Putamen (tissue), 1 donor: ENCODE measurements at places on chromosomes 7 and 10.

- no peak for DNase-seq
These were observed 96.2 kb downstream of the CDH23 start for GRCh38 chr10:71492872-71493271.

DNA sequence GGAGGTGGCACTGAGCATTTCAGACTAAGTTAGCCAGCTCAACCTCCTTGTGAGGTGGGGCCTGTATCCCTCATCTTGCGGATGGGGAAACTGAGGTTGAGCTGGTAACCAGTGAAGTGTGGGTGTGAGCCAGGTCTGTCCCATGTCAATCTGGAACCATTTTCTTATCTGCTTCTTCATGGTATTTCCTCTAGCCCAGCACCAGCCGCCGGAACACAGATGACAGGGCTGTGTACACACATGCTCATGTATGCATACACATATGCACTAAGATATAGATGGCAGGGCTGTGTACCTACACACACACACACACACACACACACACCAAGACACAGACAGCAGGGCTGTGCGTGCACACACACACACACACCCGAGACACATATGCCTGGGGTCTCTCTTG is 18.5 kb downstream of the RAMP3 start:
- no peak for DNase-seq

DNA sequence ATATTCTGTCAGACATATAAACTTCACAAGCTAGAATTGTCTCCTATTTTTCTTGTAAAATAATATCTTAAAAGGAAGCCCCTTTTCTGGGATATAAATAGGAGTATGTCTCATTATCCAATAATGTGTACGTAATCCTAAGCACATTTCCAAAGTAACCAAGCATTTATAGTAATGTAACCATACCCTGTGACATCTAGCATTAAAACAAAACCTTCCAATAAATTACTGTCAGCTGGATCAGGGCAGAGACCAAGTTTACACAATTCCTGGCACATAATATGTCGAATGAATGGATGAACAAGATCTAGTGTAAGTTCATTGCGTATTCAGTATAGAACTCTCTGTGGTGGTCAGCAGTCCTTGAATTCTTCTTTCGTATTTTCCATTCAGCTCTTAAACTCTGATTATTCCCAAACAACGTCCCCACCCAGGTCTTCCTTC is 14.3 kb downstream of the CPED1 start:
- DNase-seq: no peak

DNA sequence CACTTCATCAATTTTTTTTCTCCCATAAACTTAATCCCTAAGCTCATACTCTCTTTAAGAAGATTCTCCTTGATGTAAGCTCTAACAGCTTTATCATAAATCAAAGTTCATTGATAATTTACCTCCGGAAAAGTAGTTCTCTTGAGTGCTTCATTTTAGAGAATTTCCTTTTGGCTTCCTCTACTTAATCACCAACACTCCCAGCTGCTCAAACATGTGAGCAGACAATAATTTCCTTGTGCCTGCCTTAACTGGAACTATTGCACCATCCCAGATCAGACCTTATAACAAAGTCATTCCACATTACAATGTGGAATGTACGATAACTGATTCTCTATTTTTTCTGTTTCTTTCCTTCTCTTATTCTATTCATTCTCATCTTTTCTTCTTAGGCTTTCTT is 5.9 kb downstream of the FEZF1 start:
- no peak for DNase-seq

- DNase-seq: no peak
These were observed 130.5 kb upstream of the ANKRD30A start for GRCh38 chr10:36994886-36995285.

GRCh38 chr10:4141471-4141870 is 356.5 kb upstream of the KLF6 start:
- no peak for DNase-seq

- no peak for DNase-seq
These were observed 167.6 kb downstream of the AMPH start for GRCh38 chr7:38463277-38464225.

DNA sequence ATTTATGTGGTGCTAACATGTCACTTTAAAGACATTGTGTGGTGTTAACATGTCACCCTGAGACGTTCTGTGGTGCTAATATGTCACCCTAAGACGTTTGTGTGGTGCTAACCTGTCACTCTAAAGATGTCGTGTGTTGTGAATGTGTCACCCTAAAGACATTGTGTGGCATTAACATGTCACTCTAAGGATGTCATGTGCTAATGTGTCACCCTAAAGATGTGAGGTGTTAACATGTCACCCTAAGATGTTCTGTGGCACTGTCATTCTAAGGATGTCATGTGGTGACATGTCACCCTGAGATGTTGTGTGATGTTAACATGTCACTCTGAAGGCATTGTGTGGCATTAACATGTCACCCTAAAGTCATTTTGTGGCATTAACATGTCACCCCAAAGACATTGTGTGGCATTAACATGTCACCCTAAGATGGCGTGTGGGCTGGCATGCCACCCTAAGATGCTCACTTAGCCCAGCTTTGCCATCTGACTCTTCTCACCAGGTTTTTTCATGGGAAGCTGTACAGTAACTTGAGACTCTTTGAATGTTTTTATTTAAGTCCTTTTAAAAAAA is 45.6 kb downstream of the LANCL2 start:
- no peak for DNase-seq
